NCI-H2029 (cell line): ENCODE measurements at places on chromosomes 13 and 19.

GRCh38 chr19:35846038-35846668 is 6.2 kb downstream of the NPHS1 start:
- peak; percentile 43 for DNase-seq

DNA sequence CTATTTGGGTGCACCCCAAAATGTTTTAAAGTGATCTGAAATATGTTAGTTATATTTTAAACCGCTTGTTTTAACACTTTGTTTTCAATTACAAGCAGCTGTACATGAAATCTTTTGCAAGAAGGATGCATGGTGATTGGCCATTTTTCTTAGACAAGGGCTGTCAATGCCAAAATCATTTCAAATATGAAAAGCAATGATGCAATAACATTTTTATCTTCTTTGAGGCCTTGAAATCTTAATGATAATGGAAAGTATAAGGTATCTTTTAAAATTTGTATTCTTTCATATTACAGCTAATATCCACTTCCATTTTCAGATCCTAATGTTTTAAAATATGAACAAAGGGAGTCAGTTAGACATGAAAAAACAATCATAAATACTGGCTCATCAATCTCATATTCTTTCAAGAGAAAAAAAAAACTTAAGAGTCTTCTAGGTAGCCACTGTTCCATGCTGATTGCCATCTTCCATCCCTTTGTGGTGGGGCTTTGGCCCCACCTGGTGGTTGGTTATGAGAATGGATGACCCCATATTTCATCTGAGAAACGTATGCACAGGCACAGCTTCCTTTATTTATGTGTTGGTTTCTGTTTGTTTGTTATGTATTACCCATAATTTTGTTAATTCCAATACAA is 330.3 kb upstream of the MIR17HG start:
- DNase-seq = no peak

GRCh38 chr19:13699786-13700185 is 64.5 kb upstream of the MRI1 start:
- DNase-seq = no peak

- DNase-seq = peak; percentile 0
Observed at GRCh38 chr13:108561149-108561548, 68.3 kb upstream of the MYO16 start.

GRCh38 chr13:41568972-41569351 is 111.6 kb downstream of the RGCC start:
- no peak for DNase-seq

- no peak for DNase-seq
Observed at GRCh38 chr13:63636316-63636993, 2220.8 kb upstream of the PCDH20 start.

DNA sequence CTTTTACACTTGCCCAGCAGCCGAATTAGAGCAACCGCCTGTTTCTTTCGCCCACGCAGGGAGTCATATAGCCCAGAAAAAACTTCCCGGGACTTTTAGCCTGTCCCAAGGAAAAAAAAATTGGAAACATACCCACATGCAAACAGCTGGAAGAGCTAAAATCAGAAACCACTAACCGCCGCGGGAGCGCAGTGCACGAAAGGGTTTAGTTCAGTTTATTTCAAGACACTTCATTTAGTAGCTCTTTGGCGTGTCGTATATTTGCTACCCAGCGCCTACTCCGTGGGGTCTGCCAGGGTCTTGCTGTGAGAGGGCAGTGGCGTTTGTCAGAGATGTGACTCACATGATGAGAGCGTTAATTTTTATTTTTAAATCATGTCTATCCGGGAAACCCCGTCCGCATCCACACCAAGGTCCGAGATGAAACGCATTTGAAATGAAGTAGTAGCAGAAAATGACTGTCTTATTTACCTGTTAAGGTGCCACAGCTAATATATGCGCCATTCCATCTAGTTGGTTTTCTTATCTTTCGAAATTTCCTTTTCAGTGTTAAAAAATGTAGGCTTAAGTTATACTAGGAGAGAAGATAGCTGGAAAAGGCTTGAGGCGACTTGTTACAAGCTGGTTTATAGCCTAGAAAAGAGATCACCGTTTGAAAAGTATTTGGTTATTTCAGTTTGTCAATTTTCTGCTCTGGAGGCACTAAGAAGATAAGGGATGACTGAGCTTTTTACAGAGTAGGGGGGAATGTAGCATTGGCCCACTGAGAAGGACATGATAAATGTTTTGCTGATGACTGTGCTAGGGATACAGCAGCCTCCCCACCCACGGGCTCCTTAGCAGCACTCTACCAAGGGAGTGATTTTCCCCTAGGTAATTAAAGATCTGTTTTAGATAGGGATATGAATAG is 1.7 kb downstream of the KLF5 start:
- DNase-seq = no peak

DNA sequence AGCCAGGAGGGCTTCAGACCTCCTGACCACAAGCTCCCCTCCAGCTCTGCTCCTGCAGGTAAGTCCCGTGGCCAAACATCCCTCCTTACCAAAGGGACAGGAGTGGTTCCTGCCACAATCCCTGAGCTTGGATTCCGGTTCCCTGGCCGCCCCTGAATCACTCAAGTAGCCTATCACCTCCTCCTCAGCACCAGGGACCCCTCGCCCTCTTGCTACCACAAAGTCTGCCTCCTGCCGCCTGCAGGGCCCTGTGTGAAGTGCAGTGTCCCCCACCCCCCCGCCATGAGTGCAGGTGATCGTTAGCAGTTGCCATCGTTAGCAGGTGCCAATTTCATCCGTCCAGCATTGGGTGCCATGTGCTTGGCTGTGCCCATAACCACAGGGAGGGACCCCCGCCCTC is 40.8 kb upstream of the RANBP3 start:
- no peak for DNase-seq

- DNase-seq = no peak
Observed at GRCh38 chr13:34035676-34036325, 217.9 kb downstream of the RFC3 start.

DNA sequence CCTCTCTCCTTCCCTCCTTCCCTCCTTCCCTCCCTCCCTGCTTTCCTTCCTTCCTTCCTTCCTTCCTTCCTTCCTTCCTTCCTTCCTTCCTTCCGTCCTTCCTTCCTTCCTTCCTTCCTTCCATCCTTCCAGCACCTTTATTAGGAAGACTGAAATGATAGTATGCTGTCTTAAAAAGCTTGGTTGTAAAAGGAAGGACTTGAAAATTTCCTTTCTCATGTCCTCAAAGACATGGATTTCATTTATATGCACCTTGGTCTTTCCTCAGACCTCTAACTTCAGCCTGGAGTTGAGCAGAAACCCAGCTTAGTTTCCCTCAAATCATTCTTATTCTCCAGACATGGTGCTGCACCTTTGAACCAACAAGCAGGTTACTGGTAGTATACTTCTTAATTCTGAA is 141.7 kb downstream of the GPC6 start:
- no peak for DNase-seq

- DNase-seq = no peak
Observed at GRCh38 chr13:110327051-110327721, 20.1 kb downstream of the COL4A2 start.

- DNase-seq = no peak
Observed at GRCh38 chr19:9436358-9436757, 985 bp upstream of the ZNF266 start.

GRCh38 chr19:46954993-46955812 is 64.4 kb upstream of the NPAS1 start:
- peak; percentile 12 for DNase-seq

DNA sequence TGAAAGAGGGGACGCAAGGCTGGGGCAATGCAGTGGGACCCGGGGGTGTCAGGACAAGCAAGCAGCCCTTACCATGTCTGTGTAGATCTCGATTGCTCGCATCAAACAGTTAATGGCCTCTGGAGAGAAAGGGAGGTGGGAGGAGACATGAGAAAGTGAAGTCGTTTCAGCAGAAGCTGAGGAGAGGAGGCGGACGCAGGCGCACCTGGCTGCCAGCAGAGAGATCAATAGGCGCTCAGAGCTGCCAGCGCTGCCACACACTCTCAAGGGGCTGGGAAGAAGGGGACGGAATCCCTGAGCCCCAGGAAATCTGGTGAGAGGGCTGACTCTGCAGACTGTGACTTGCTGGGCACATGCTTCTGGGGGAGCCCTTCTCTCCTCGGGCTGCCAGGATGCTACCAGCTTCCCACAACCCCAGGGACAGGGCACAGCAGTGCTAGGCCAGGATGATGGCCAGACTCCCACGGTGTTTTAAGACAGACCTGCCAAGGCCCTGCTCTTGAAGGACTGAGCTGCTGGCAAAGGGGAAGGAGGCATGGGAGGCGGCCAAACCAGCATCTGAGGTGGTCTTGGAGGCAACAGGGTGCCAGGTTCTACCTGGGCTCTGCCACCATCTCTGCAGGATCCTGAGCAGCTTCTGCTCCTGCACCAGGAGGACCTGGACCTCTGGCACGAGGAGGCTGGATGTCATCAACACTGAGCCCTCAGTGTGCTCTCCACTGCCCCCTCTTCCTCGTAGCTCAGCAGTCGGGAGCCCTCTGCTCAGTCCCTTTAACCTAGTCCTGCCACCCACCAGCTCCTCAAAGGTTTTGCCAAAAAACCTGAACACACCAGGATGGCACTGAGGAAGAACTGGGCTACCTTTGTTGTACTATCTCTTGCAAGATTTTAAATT is 11.7 kb upstream of the KPTN start:
- no peak for DNase-seq

- no peak for DNase-seq
Observed at GRCh38 chr13:75316427-75316826, 165.5 kb downstream of the TBC1D4 start.

DNA sequence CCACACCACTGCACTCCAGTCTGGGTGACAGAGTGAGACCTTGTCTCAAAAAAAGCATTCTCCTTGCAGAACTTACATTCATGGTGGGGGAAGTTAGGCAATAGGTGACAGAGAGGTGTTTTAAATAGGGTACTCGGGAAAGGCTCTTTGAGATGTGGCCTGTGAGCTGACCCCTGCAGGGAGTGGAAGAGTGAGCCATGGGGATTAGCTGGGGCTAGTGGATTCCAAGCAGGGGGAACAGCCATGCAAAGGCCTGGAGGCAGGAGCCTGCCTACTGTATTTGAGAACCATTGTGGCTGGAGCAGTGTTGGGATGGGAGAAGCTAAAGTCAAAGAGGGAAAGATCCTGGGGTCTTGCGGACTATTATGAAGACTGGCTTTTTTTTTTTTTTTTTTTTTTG is 3.9 kb upstream of the DMKN start:
- DNase-seq = no peak

GRCh38 chr13:32125751-32126150 is 94.2 kb downstream of the FRY start:
- DNase-seq = no peak

GRCh38 chr13:43284162-43284561 is 260.8 kb downstream of the DNAJC15 start:
- DNase-seq = no peak

GRCh38 chr19:20453425-20453935 is 112.1 kb downstream of the ZNF737 start:
- DNase-seq = no peak

DNA sequence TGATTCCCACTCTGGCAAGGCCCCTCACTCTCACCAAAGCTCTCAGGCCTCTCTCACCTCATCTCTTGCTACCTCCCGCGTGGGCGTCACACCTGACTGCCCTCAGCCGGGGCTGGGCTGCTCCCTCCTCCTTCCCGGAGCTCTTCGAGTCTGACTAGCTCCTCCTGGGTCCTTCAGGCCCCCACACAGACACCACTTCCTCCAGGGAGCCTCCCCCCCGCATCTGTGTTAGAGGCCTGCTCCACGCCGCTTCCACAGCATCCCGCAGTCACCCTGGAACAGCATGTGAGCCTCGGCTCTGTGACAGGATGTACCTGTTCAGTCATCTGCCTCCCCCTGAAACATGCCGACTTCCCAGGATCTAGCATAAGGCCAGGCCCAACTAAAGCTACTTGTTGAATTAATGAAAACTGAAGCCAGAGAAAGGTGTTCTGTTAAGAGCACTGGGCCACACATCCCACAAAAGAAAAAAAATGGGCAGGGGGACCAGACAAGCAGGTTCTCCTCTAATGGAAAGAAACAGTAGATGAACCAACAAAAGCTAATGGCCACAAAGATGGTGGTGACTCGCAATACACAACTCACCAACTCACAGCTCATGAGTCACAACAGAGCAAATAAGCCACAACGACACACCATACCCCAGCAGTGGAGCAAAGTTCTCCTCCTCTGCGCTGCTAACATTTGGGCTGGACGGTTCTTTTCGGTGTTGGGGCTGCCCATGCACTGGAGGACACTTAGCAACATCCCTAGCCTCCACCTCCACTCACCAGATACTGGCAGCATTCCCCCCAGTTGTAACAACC is 3.0 kb downstream of the PPP6R1 start:
- DNase-seq = no peak
